ENCODE measurements at places on chromosomes 6 and 20.

DNA sequence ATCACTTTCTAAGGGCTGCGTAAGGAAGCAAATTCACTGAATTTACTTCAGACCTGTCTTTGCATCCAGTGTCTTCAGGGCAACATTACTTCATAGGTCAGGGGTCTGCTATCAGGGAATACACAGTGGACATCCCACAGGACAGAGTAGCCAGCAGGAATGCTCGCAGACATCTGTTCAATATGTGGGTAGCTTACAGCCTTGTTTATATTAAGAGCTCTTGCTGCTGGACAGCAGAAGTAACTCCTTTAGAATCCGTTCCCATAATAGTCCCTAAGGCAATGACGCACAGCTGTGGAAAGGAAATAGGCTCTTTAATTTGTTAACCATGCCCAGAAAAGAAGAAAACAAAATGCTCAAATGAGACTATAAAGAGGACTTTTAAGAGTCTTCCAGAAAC is 198.7 kb downstream of the MOXD1 start:
- no peak for DNase-seq

DNA sequence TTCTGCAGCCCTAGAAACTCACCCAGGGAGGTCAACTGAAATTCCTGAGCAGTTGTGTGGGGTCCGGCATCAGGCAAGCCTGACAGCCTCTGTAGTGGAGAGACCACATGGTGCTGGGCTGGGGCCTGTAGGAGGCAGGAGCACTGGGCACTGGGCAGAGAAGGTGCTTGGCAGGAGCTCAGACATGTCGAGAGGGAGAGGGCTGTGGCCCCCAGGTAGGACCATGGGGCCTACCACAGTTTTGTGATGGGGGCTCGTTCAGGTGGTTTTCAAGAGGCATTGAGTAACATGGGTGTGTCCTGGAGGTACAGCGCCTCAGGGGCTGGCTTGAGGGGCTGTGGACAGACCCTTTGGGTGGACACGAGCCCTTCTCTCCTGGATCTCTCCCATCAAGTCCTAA is 15.9 kb downstream of the SLC22A23 start:
- no peak for DNase-seq

GRCh38 chr6:10603219-10603618 is 82.1 kb downstream of the GCNT2 start:
- DNase-seq = no peak

- DNase-seq = no peak
Measured at GRCh38 chr20:2387180-2387577, 6.5 kb downstream of the TGM6 start.

DNA sequence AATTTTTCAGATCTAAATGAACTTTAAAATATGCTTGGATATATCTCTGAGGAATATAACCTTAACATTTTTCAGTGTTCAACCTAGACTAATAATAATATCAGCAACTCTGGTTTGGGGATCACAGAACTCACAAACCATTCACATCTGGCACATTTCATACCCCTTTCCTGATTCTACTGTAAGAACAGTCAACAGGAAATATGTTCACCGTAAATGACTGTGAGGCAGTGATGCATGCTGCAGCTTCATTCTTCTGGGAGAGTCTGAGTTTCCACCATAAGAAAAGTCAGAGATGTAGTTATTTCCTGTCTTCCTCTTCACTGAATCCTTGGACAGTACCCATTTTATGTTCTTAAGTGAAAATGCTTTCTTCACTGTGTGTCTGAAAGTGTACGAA is 134.2 kb upstream of the IFNGR1 start:
- no peak for DNase-seq

GRCh38 chr6:142075516-142076101 is 57.1 kb upstream of the GJE1 start:
- no peak for DNase-seq

DNA sequence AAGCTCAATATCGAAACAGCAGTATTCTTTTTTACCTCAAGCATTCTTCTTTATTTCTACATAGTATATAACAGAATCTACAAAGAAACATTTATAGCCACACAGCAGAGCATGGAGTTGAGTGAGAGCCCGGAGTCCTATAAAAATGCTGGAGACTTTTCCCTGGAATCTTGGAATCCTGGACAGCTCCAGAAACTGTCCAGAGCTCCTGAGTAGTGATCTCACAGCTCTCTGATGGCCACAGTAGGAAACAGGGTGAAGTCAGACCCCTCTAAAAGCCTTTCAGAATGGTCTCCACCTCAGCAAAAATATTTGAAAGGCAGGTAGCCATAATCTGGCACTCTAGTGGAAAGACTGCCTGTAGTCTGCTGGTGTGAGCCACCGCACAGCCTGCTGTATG is 149.3 kb upstream of the STXBP5 start:
- no peak for DNase-seq

DNA sequence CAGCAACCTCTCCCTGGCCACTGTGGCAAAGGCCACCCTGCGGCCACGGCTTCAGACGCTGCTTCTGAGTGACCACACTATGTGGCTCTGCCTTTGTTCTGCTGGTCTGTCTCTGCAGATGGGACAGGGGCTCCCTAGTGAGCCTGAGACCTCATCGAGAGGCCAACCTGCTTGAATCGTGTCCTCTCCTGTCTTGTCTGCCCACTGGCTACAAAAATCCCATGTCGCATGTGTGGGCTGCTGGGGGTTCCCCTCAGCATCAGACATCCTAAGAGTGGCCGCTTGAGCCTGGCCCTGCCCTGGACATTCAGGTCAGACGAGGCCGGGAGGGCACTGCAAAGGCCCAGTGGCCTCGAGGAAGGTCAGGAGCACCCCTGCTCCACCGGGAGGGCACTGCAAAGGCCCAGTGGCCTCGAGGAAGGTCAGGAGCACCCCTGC is 222.9 kb downstream of the DLL1 start:
- no peak for DNase-seq

- no peak for DNase-seq
Measured at GRCh38 chr20:24619212-24619611, 149.8 kb downstream of the SYNDIG1 start.

DNA sequence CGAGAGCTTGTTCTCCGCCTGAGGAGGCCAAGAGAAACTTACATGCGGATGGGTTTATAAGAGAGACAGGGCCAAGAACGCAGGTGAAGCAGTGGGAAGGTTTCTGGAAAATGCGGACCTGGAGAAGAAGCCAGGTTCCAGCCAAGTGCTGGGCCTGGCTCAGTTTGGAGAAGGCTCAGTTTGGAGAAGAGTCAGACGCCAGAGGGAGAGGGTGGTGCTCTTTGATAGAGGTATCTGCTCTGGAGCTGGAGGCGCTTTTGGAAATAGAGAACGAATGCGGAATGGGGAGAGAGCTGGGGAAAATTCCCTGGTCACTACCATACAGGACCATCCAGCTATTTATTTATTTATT is 753 bp downstream of the RSPH9 start:
- no peak for DNase-seq

GRCh38 chr20:35269055-35269781 is 8.7 kb downstream of the MMP24OS start:
- DNase-seq = no peak

- DNase-seq = no peak
Measured at GRCh38 chr6:134446218-134446848, 128.4 kb upstream of the SGK1 start.

All from putamen (tissue), 1 donor.